ENCODE measurements at places on chromosomes 4 and X. TPM values are rescaled to one million over a fixed set of nuclear protein-coding genes. Genes with fewer than 3 reads are reported as not detected.

GRCh38 chr4:33886356-33886755 is 2358.0 kb downstream of the ARAP2 start:
- DNase-seq, result no peak

- no peak for DNase-seq
These were observed 974.3 kb downstream of the FSTL5 start for GRCh38 chr4:161189286-161190134.

DNA sequence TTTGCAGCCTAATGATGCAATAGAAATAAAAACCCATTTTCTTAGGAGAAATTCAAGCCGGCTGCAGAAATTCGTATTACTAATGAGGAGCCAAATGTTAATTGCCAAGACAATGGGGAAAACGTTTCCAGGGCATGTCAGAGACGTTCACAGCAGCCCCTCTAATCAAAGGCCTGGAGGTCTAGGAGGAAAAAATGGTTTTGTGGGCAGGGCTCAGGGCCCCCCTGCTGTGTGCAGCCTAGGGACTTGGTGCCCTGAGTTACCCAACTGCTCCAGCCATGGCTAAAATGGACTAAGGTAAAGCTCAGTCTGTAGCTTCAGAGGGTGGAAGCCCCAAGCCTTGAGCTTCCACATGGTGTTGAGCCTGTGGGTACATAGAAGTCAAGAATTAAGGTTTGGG is 461.4 kb downstream of the FAT4 start:
- no peak for DNase-seq

DNA sequence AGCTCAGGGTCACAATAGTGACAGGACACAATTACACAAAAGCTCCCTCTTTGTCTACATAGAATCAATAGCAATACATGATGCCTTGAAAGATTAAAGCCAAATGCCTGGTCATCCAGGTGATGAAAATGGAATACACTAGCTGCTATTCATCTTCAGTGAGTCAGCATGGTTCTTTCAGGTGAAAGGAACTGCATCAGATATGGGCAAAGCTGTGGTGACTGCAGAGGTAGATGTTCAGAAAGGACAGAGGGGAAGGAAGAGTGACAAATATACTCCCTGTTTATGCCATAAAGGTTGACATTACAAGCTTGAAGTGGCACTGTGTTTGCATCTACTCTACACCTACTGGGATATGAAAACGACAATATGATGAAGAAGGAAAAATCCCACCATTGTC is 20.0 kb upstream of the FTHL17 start:
- no peak for DNase-seq

DNA sequence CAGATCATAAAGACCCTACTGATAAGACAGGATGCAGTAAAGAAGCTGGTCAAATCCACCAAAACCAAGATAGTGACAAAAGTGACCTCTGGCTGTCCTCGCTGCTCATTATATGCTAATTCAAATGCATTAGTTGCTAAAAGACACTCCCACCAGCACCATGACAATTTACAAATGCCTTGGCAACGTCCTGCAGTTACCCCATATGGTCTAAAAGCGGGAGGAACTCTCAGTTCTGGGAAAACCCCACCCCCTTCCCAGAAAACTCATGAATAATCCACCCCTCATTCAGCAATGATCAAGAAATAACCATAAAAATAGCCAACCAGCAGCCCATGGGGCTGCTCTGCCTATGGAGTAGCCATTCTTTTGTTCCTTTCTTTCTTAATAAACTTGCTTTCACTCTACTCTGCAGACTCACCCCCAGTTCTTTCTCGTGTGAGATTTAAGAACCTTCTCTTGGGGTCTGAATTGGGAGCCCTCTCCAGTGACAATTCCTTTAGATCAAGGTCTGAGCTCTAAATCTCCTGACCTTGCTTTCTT is 217.1 kb upstream of the STS start:
- DNase-seq, result no peak

DNA sequence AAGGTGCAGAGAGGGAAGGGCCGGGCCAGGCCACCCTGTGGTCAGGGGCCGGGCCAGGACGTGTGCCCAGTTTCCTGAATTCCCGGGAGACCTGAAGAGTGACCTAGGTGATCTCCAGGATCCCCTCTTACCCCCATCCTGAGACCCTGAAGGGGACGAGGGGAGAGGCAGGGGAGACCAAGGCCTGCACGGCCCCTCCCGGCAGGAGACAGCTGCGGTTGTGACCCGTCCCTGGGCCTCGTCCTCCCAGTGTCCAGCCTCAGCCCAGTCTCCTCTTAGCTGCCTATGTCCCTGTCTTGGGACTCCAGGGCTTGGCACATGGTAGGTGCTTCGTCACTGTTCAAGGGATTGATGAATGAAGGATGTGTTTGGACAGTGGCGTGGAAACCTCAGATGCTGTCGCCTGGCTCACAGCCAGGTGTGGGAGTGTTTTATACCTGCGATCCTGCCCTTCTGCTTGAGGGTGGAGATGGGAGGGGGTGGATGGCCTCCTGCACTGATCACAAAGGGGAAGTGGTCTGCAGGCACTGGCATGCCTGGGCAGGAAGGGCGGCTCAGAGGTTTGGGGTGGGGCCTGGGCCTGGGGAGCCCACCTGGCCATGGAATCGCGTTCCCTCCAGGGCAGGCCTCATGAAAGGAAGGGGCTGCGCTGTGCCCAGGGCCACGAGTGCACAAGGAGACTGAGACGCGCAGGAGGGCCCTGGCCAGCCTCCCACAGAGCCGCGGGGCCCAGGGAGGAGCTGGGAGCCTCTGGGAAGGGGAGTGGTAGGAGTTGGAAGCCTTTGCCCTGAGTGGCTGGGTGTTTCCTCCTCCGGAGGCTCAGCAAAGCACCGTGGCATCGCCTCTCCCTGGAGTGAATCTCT is 6.9 kb downstream of the SH3TC1 start:
- no peak for DNase-seq

- DNase-seq, result no peak
These were observed 159.1 kb upstream of the WDR1 start for GRCh38 chr4:10275696-10276095.

GRCh38 chr4:15495621-15496020 is 25.9 kb downstream of the CC2D2A start:
- no peak for DNase-seq

DNA sequence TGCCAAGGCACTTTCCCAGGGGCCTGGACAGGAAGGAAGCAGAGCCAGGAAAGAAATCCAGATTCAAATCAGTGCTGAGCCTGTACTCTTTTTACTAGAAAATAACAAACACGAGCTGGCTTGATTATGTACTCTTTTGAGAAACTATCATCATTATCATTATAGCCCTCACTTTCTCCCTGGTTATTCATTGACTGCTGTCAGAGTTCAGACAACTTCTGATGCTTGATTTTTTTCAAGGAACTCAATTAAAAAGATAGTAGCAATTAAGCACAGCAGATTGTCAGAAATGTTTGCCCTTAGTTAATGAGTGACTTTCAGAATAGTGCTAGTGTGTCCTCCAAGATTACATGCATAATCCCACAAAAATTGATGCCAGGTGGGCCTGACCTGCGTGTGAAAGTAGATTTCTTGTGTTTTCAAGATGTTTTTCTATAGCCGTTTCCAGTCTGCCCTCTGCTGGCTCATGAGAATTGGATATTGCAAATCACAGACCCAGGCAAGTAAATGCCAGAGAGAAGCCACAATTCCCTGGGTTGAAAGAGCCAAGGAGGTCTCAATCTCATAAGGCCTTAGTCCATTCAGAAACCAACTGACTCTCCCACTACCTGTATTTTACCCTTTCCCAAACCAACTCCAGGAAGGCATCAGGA is 14.3 kb upstream of the PNPLA4 start:
- DNase-seq, result peak; percentile 7

- peak; percentile 72 for DNase-seq
These were observed 1.6 kb downstream of the CASK start for GRCh38 chrX:41921492-41922430.

GRCh38 chr4:159248384-159249178 is 145.7 kb downstream of the RAPGEF2 start:
- DNase-seq, result peak; percentile 92

DNA sequence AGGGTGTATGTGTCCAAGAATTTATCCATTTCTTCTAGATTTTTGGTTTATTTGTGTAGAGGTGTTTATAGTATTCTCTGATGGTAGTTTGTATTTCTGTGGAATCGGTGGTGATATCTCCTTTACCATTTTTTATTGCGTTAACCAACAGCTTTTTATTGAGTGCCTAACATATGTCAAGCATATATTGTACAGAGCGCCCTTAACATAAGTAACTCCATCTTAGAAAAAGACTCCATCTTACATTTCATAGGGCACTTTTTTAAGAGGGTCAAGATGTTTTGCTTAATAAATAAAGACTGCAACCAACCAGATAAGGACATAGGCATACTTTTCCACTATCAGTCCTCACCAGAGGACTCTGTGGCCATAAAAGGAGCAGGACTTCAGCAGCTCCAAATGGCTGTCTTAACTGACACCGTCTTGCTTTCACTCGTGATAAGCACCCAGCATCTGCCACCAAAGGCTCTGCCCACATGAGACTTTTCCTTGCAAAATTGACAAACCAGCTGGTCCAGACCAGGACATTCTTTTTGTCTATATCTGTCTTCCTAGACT is 75.0 kb downstream of the HS6ST2 start:
- no peak for DNase-seq

DNA sequence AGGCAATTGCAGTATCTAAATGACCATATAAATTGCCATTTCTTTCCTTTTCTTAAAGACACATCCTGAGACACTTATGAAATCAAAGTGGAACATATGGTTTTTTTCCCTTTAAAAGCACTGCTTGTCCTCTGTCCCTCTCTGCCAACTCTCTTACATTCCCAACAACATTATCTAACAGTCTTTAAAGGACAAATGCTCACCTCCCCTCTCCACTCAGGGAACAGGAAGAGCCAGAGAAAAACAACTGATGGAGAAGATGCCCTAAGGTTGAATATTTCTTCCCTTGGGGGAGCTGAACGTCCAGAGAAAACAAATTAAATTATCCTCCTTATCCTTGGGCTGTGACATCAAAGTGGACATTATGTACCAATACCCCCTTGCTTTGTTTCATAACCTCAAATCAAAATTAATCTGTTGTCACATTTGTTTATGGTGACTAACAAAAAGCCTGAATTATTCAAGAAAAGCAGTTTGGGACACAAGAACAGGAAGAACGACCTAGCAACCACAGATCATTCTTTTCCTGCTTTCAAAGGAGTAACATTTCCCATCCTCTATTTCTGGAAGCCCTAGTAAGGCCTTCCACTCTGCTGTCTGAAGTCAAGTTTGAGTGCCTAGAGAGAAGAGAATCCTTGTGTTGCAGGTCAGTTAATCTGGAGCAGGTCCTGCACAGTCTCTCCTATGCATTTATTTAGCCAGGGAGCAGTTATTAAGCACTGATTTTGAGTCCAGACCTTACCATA is 52.6 kb upstream of the PAGE1 start:
- no peak for DNase-seq

DNA sequence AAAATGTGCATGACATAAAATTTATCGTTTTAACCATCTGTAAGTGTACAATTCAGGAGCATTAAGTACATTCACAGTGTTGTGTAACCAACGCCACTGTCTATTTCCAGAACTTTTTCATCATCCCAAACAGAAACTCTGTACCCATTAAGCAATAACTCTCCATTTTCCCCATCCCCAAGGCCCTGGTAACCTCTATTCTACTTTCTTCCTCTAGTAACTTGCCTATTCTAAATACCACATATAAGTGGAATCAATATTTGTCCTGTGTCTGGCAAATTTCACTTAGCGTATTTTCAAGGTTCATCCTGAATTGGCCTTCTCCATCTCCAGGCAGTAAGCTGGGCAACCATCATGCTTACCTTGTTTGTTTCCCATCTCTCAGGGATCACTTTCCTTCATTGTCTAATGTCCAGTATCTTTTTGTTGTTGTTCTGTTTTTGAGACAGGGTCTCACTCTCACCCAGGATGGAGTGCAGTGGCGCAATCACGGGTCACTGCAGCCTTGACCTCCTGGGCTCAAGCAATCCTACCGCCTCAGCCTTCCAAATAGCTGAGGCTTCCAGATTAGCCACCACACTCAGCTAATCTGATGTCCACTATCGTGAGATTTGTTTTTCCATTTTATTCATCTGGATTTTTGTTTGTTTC is 17.7 kb upstream of the GRIPAP1 start:
- DNase-seq, result no peak

DNA sequence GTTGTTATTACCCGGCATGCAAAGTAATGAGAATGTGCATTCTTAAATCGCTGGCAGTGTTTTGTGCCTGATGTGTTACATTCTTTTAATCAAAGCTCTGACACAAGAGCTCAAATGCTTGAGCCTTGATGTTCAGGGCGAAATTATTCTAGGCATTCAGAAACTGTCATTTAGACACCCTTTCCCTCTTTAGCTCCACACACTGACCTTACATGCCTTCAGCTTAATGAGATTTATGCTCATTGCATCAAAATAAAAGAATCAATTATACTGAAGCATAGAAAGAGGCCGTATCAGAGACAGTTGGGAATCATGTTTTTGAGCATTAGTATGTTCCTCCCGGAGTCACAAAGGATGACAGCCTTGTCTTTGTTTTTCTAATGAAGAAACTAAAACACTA is 56.7 kb downstream of the FAM114A1 start:
- DNase-seq, result no peak

GRCh38 chrX:82816001-82816400 is 692.1 kb upstream of the POU3F4 start:
- DNase-seq, result no peak

DNA sequence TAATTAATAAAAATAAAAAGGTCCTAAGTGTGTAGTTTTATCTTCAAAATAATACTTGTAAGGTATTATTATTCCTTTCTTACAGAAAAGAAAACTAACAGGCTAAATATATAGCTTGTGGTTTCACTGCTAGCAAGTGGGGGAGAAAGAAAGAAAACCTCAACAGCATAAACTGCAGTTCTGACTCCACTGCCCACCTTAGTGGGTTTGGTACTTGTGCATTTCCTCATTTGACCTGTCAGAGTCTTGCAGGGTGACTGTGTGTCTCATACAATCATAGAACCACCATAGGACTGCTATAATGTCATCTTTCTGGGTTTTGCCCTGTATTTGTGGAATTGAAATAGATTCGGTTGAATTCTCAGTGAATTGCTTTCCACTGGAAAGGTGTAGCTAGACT is 94.7 kb upstream of the PUDP start:
- DNase-seq, result no peak

DNA sequence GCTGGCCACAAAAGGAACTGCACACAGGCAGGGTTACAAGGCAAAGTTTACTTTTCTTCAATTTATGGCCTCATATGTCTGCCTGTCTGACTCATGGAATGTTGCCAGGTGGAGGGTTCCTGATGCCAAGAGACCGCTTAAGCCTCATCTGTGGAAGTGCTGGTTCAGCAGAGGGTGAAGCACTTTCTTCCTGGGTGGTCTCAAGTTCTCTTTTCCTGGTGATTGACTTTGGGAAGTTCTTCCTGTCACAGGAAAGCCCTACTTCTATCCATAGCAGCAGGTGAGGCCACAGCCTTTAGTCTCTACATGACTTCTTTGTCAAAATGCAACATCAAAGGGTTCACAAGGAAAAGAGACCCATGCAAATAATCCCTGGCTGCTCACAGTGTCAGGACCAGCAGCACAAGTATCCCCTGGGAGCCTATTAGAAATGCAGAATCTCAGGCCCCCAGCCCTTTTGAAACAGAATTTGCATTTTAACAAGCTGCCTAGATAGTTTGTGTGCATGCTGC is 81.4 kb upstream of the IGFBP7 start:
- DNase-seq, result no peak

Gene AMBN
- not detected for total RNA-seq

Gene STPG2
- total RNA-seq, result 0.32 TPM

Gene ANOS1
- total RNA-seq, result 1.9 TPM

Gene LRPAP1
- 24.8 TPM for total RNA-seq

Gene CTBP1
- 314 TPM for total RNA-seq
